ENCODE measurements at places on chromosomes 1 and 21. TPM values are rescaled to one million over a fixed set of nuclear protein-coding genes. Genes with fewer than 3 reads are reported as not detected.

VHLL gene
- not detected for total RNA-seq

ATP5IF1 gene
- 183 TPM for total RNA-seq

IGSF21 gene
- not detected for total RNA-seq

ERRFI1 gene
- total RNA-seq: 172 TPM

DISC1 gene
- total RNA-seq: 0.33 TPM

All from A549 treated with ZK216348 at 1 μM for 4 hours (cell line).